Stimulated activated CD8-positive, alpha-beta memory T cell treated with anti-CD3 and anti-CD28 coated beads, Interleukin-12 subunit alpha, Interleukin-12 subunit beta, amount 100 ng/mL, for 4 hours (primary cell): ENCODE measurements at places on chromosomes 5 and 9.

DNA sequence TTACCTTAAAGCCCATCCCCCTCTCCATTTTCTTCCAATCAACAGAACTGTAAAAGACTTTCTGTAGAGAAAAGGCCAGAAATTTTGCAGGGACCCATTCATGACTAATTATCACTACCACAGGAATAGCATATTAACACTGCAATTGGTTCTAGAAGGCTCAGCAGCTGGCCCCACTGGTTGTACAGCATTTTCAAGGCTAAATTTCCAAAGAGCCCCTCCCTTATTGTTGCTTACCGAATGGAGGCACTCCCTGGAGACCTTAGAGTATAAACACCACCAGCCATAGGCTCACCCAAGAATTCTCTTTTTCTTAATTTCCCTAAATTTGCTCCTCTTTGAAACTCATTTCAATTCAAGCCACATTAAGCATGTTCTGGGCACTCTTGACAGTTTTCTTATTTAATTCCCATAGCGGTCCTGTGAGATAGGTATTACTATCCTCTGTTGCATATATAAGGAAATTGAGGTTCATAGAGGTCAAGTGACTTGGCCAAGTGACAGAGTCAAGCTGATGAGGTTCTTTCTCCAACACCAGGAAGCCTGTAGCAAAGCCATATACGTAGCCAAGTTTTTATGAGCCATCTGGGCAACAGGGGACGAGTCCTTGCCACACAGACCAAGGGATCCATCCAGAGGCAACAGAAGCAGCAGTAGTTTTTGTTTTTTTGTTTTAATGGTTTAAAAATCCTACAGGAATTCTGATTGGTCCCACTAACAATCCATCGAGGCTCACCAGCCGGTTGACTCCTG, 83.9 kb upstream of the NR5A1 start:
- DNase-seq = no peak

DNA sequence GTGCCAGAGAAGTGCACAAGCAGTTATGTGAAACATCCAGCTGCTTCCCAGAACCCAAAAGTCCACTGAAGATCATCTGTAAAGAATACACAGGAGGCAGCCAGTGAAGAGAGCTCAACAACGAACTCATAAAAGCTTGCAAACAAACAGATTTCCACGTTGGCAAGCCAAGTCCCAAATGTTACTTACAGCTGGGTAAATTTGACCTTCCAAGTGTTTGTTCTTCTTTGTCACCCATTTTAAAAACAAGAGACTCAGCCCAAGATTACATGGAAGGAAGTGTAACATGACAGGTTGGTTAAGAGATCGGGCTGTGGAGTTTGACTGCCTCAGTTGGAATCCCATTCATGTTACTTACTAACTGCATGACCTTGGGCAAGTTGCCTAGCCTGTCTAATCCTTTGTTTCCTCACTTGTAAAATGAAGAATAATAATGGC, 174.9 kb upstream of the PAPPA start:
- DNase-seq = no peak

DNA sequence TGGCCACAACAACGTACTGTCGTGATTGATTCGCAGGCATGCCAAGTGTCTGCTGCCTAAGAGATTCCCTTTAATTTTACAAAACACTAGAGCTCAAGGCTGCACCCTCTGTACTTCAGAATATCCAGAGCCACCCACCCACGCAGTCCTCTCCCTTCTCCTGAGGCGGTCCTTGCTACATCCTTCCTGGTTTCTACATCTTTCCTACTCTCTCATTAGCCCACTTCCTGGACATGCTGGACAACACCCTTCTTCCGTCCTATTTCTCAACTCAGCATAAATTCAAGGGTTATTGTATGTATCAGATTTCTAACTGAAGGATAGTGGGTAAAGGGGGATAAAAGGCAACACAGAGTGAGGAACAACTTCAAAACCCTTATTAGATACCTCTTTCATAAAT, 148.4 kb upstream of the MAP3K1 start:
- DNase-seq = no peak

GRCh38 chr9:76876098-76876497, 29.8 kb downstream of the PRUNE2 start:
- no peak for DNase-seq

- no peak for DNase-seq
Measured at GRCh38 chr9:81394881-81395675, 294.3 kb downstream of the TLE1 start.

DNA sequence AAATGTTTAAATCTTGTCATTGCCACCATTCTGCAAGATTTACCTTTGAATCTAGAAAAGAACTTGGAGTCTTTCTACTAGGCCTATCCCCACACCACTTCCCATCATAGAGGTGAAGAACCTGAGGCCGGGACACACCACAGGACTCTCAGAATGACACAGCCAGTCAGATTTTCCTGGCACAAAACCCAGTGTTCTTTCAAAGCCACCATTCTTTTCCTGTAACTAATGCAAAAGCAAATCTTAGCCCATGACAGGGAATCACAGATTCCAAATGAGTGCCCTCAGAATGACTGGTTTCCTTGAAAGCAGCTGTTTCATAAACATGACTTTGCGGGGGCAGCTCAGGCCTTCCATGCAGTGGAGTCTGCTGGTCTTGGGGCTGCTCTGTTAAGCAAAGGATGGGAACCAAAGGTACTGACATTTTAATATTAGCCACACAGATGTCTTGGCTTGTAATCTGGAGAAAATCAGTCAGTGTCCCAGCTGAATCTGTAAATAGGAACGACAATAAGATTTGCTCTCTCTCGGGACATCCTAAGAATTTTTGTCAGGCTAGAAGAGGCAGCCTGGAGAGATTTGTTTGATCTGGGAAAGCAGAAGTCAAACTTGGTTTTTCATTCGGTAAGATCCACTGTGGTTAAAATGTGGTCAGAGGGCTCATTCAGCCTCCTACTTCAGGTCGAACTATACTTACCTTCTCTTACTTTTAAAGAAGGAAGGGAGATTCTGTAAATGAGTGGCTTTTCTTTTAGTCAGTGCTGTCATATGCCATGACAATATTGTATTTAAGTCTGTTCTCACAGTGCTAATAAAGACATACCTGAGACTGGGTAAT, 115.1 kb downstream of the PALM2AKAP2 start:
- DNase-seq = no peak

- no peak for DNase-seq
Measured at GRCh38 chr9:105507096-105507790, 50.7 kb upstream of the FKTN start.

DNA sequence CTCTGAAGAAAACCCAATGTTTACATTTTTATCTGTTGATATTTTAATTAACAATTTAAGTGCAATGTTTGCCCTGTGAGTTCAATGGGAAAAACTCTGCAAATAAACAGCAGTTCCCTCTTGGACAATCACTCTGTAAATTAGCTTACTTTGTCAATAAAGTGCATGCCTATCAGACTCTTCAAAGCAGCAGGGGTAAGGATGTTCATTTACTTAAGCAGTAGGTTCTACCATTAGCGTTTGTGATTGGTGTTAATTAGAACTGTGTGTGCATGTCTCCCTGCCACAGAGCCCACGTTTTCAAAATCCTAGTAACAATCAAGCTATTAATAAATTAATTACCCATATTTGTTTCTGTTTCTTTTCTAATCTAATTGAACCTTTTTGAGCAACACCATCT, 1921.6 kb upstream of the WWC1 start:
- no peak for DNase-seq

- no peak for DNase-seq
Measured at GRCh38 chr5:2006193-2006970, 123.7 kb upstream of the IRX4 start.

DNA sequence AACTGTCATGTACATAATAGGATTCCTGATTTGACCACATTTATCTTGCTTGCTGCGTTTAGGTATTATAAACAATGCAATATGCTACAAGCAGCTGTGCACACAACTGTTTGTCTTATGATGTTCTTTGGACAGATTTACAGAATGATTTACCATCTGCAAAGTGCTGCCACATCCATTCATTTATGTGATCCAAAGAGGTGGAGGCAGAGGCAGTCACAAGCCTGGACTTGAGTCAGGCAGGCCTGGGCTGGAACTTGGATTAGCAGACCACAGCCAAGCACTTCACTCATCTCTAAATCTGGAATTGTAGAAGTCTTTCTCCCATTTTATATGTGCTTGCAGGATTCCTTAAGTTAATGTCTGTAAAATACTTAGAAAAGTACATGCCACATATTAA, 149.0 kb downstream of the INSYN2B start:
- DNase-seq = no peak

GRCh38 chr9:3908731-3909130, 382.9 kb upstream of the RFX3 start:
- DNase-seq = no peak

GRCh38 chr9:99237356-99237755, 15.3 kb downstream of the SEC61B start:
- no peak for DNase-seq
